ENCODE measurements at places on chromosomes 1 and 21.

DNA sequence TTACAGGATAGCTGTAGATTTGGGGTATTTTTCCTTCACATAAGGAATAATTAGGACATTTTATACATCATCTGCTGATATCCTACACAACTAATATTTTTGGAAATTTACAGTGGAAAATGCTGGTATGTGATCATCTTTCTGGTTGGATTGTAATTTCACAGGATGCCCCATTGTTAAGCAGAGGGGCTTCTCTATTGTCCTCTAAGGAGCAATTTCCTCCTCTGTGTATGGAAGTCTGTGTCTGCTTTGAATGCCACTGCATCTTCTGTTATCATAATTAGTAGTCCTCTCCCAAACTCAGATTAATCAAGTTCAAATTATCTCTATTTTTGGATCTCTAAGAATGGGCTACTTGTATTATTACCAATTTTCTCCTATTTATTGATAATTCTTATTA, 988.1 kb upstream of the B3GALT2 start:
- DNase-seq, result no peak

GRCh38 chr21:16709866-16710550, 802.8 kb upstream of the CXADR start:
- no peak for DNase-seq

GRCh38 chr1:180157576-180158057, 2.9 kb downstream of the QSOX1 start:
- no peak for DNase-seq

GRCh38 chr21:36141513-36141925, 6.6 kb downstream of the CBR3 start:
- DNase-seq, result peak; percentile 96

- no peak for DNase-seq
Measured at GRCh38 chr1:7253988-7254587, 468.8 kb downstream of the CAMTA1 start.

- DNase-seq, result no peak
Measured at GRCh38 chr1:57620605-57621004, 196.7 kb upstream of the DAB1 start.

- DNase-seq, result no peak
Measured at GRCh38 chr1:58496042-58496441, 50.5 kb downstream of the OMA1 start.

DNA sequence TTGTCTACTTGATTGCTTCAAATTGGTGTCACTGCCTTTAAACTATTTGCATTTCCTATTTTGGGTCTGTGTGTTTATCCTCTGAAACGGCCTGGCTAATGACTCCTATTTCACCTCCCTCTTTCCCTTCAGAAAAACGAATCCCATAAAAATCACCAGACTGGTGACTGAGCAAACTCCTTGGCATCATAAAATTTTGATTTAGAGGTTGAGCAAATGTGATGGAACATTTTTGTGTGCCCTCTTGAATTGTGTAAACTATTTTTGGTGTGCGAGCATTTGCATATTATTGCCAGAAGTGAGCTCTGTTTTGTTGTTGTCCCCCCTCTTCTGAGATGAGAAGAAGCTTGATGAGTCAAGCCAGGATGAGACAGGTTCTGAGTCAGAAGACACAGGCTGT, 316.1 kb downstream of the AJAP1 start:
- no peak for DNase-seq

DNA sequence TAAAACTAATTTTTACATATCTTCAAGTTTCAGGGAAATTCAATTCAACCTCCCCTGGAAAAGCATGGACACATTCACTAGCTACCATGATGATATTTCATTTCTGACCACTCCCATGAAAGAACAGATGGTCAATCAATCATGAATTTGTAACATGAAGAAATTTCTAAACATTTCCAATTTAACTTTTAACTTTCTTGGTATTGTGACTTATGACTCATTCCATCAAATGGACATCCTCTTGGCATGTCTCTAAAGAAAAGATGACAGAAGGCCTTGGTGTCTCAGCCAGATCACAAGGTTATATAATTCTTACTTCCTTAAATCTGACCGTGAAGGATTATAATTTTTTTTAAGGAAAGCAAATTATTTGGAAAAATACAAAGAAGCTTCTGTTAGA, 10.5 kb upstream of the MCOLN3 start:
- DNase-seq, result no peak

DNA sequence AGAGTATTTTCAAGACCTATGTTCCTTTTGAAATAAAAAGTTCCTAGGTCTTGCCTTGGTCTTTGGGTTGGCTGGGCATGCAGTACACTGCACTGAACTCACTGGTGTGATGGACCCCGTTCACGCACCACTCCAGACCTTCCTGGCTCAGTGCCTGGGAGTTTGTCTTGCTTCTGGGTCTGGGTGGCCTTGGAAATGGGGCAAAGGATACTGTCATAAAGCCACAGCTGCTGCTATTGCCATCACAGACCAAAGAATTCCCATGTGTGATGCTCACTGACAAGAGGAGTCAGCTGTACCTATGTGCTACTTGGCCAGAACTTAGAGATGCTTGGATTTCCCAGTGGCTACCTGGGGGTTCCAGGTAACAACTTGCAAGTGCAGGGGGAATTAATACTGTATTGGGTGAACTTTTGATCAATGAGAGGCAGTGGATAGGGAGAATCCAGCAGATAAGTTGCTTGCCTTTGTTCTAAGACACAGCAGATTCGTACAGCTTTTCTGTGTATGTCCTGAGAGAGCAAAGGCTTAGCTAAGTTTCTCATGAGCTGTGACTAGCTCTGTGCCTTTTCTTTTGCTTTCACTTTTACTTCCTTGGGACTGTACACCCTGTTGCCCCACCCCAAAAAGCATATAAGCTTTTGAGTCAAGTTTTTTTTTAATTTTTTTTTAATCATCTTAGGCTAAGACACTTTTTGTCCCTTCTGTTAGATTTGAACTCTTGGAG, 115.3 kb downstream of the RUNX1 start:
- DNase-seq, result peak; percentile 20

GRCh38 chr1:51313961-51314777, 16.2 kb downstream of the TTC39A start:
- DNase-seq, result no peak

DNA sequence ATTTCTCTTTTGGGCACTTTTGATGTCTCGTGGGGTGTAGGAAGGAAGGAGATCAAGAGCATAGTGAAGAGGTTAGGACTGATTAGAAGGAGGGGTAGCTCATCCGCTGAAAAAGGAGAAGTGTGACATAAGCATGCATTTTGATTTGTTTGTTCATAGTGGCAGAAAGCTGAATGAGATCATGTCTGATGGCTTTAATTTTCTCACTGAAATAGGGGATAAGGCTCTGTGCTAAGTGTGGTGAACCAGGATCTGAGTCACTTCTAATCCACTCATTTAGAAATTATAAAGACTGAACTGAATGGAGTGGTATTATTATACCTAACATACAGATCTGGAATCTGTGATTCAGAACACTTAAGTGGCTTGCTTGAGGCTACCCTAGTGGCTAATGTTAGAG, 344.5 kb downstream of the PDE4B start:
- peak; percentile 36 for DNase-seq

GRCh38 chr1:240906477-240906876, 294.5 kb upstream of the GREM2 start:
- DNase-seq, result no peak

DNA sequence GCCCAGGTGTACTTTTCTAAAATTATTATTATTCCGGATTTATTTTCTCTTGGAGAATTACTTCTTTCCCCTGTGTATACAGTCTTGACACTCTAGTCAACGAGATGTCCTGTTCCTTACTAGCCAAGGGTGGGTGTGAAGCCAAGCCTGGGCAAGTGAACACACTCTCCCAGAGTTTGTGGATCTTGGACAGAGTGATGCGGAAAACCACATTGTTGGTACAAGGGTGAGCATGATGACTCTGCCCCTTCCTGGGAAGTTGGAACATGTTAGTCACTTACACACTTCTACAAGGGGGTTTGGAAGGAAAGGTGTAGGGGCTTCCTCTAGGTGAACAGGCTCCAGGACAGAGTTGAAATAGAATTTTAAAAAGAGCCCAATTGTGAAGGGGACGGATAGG, 20.0 kb upstream of the RD3 start:
- no peak for DNase-seq

DNA sequence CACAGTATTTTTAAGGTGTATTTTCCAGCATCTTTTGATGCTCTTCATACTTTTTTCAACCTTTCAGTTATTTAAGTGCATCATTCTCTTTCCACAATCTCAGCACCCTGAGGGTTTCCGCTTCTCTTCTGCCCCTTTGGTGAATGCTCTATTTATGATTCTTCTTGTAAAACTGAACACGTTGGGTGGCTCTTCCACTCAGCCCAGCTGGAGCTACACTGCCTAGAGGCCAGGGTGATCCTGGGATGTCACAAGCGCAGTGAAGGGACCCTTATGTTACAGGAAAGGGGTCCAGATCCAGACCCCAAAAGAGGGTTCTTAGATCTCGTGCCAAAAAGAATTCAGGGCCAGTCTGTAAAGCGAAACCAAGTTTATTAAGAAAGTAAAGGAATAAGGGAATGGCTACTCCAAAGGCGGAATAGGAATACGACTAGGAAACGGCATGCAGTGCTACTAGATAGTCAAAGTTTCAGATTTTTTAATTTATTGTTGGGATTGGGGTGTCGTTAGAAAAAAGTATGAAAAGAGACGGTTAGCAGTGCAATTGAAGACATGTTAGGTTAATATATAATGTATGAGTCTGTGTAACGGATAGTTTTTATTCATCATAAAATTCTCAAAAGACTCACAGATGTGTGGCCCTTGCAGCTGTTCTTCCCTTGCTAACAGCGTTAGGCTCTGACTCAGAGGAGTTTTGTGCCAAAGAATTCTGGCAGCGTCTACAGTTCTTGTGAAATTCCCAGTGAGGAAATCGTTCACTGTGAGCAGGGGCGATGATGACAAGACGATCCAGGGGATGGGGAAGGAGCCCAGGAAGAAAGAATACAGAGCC, 14.4 kb upstream of the ERVH48-1 start:
- no peak for DNase-seq

DNA sequence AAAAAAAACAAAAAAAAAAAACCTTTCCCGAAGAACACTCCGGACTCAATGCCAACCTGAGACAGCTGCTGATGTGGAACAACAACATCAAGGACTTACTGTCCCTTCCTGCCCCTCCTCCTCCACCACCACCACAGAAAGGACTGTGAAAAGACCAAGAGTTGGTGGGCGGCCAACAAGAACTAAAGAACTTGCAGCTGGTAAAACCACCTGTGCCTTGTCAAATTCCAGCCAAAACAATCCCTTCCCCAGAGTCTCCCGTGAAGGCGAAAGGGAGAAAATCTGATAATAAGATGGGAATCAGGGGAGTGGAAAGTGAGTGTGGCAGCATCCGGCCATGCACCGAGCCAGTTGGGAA, 88.9 kb downstream of the PROX1 start:
- no peak for DNase-seq

DNA sequence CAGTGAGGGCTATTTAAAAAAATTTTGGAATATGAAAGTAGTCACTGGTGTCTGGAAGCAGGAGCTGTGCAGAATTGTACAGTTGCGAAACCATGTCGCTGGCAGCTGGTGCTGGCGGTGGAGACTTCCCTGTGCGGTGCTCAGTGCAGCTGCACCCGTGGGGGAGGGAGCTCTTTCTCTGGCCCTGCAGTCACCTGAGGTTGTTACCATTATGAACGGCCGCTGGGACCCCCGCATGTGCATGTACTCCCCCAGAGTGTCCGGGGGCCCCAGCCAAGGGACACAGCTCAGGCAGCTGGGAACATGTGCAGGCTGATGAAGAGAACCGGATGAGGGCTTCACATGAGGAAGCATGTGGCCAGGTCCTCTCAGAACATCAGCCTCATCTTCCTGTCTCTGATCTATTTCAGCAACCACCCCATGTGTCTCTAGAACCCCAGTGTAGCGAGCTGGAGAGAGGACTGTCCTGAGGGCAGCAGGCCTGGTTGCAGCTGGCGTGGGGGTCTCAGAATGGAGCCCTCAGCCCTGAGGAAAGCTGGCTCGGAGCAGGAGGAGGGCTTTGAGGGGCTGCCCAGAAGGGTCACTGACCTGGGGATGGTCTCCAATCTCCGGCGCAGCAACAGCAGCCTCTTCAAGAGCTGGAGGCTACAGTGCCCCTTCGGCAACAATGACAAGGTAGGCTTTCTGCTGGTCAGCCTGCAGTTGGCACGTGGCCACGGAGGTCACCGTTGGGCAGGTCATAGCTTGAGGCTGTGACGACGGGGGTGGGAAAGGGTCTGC, at the start of gene TRPM2:
TRPM2 (plus strand) TSS at position 431 of the 780 bp plus-strand sequence; CDS start at position 511, 80 bp downstream.
- DNase-seq, result peak; percentile 66

DNA sequence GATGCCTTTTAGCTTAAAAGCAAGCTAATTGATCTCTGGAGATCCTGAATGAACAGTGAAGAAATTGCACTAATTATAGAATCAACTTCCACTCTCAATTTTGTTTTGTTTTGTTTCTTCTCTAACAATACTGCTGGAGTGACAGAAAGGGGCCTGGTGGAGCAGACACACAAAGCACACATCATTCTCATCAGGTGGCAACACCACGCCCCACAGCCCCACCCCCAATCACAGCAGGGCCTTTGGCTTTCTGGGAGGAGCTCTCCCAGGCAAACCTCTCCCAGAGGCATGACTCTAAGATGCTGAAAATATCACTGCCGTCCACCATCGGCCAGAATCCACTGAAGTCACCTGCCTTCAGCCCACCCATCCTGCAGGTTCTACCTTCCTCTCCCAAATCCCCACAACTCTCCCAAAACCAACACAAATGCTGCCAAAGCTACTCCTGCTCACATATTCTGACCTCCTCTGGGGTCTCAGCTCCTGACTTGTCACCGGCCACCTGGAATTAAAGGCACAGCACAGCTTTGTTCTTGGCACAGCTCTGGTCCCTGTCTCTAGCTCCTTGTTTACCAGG, 120.7 kb downstream of the GRIK3 start:
- DNase-seq, result no peak

GRCh38 chr1:198845851-198846250, 207.0 kb downstream of the PTPRC start:
- DNase-seq, result no peak

GRCh38 chr1:208933984-208934525, 649.5 kb upstream of the CAMK1G start:
- DNase-seq, result no peak

GRCh38 chr1:37453647-37454046, 20.7 kb upstream of the ZC3H12A start:
- no peak for DNase-seq

DNA sequence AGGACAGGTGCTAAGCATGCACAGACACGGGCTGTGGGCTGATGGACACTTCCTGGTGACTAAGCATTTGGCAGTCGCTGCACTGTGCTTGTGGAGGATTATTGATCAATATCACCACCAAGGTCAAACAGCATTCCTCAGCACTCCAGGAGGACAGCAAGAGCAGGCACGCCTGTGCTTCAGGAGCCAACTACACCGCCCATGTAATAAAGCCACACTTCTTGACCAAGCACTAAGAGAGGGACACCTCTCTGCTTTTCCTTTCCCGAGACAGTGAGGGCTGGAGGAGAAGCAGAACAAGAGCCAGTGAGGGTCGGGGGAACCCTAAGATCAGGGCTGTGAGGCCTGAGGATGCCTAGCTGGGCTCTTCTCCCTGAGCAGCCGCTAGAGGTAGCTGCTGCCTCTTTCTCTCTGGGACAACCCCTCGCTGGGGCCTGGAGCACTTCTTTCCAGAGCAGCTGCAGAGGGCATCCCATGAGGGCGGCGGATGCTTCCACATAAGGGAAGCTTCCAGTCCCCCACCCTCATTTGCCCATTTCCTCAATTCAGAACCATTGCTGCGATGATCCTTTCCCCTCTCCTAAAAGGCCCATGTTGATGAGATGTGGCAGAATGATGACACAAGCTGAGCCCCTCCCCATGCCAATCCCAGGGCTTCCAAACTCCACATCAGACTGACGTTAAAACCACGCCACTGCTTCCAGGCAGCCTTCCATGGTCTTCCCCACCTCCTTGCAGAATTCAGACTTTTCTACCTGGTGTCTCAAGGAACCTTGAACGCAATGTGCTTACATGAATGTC, 19.1 kb downstream of the RAB7B start:
- peak; percentile 38 for DNase-seq

- no peak for DNase-seq
Measured at GRCh38 chr1:101709721-101710120, 287.0 kb downstream of the OLFM3 start.
